ENCODE measurements at places on chromosomes 7 and 10.

DNA sequence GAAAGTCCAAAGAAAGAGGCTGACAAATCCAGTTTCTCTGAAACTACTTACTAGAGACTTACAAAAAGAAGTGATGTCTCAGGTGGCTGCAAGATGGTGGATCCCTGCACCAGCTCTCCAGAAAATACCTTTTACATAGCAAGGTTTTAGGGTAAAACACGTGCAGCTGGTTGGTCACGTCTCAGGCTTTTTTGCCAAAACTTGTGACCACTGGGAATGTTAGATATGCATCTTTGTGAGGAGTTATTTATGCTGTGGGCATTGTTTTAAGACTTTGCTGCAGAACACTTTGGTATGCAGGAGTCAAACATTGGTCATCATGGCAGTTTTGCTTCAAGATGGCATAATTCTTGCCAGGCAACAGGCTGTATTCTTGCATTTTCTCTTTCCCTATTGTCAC lies 1352.8 kb downstream of the REEP3 start:
- DNase-seq = no peak

DNA sequence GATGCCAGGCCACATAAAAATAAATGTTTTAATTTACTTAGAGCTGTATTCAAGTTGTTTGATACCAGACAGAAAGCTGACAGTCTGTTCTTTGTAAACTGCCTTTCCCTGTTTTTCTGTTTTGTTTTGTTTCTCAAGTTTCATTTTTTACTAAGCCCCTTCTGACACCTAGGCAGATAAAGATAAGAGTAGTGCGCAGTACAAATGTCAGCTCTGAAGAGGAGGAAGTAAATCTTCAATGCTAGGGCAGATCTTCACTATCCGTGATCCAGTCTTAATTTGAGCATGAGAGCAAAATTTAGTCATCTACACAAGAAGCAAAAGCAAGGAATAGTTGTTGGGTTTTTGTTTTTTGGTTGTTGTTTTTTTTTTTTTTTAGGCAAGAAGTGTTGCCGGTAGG lies 27.3 kb downstream of the MTURN start:
- no peak for DNase-seq

DNA sequence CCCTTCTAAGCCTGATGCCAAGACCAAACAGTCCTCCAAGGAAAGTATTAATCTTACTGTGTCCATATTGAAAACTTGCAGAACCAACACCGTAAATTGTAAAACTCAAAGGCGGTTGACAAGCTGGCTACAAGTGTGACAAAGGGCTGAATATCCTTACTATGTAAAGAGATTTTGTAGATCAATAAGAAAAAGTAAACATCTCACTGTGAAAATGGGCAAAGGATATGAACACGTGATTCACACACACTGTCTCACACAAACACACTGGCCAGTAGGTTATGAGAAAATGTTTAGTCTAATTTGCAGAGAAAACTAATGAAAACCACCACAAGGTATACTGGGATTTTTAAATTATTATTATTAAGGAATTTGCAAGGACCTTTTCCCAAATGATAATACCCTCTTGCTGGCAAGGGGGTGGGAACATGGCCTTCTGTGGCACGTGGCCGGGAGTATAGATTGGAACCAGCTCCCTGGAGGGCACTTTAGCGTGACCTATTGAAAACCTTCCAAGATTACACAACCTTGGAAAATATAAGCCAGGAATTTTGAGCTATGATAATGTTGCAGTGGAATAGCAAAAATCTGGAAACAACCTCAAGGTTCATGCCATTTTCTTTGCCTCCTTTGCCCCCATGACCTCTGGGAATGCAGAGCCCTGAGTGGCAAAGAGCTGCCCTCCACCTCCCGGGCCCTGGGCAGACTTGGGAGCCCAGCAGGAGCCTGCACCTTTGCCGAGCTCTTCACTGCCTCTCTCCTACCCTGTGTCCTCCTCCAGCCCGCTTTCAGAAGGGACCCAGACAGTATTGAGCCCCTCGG lies 26.2 kb upstream of the SLC29A3 start:
- DNase-seq = no peak

DNA sequence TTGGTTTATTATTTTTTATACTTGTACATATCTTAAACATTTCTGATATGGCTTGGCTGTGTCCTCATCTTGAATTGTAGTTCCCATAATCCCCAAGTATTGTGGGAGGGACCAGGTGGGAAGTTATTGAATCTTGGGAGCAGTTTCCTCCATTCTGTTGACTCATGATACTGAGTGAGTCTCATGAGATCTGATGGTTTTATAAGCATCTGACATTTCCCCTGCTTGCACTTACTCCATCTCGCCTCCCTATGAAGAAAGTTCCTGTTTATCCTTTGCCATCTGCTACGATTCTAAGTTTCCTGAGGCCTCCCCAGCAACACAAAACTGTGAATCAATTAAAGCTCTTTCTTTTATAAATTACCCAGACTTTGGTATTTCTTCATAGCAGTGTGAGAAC lies 207.7 kb downstream of the TPK1 start:
- no peak for DNase-seq

- DNase-seq = no peak
Observed at GRCh38 chr10:83764666-83765065, 374.6 kb upstream of the GHITM start.

- no peak for DNase-seq
Observed at GRCh38 chr7:90897961-90898469, 301.9 kb downstream of the CDK14 start.

GRCh38 chr7:1122832-1123501 lies 35.1 kb downstream of the GPER1 start:
- DNase-seq = no peak

DNA sequence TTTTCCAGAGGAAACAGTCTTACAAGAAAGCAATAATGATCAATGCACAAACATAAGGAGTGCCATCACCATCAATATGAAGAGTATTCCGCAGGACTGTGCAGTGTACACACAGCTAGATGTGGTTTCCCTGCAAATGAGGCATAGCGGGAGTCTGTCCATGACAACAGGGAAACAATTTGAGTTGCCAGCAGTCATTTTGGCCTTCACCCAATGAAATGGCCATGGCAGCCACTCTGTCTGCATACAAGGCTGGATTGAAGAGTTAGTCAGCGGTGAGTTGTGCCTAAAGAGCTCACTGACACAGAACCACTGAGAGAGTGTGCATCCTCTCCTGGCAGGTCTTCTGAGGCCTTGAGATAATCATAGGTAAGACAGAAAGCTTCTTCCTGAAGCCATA lies 303.3 kb downstream of the IPMK start:
- no peak for DNase-seq

- DNase-seq = no peak
Observed at GRCh38 chr7:155860461-155860839, 48.2 kb upstream of the SHH start.

DNA sequence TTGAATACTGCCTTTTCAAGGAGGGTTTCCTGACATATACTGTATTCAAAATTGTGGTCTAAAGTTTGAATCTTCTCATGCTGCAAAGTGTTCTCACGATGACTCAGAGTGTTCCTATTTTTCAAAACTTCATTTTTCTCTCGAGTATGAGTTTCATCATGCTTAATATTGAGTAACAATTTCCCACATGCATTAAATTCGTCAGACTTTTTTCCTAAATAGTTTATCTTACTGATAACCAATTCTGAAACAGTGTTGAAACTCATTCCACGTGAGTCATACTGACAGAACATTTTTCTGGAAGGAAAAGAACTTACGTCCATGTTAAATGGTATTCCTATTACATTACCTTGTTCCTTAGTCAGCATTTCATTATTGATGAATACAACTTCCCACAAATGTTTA lies 44.1 kb downstream of the ZNF33B start:
- no peak for DNase-seq

- DNase-seq = no peak
Observed at GRCh38 chr7:151426441-151426903, 13.5 kb downstream of the CRYGN start.

GRCh38 chr10:132326925-132327324 lies 5.1 kb upstream of the LRRC27 start:
- no peak for DNase-seq

GRCh38 chr7:121515630-121516401 lies 119.7 kb upstream of the FAM3C start:
- no peak for DNase-seq

DNA sequence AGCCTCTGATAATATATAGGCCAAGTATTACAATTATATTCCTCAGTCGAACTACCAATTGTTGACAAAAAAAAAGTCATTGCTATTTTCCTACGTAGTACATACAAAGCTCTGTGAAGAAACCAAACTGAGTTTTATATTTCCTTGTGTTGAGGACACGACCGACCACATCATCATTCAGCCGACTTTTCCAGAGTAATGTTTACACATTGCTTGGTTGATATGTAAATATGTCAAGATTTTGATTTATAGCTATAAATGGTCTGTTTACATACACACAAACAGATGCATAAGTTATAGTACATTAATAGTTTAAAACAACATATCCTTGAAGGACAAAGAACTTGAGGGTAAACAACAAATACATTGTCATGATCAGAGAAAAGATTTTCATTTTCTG lies 121.5 kb downstream of the CRPPA start:
- DNase-seq = no peak

DNA sequence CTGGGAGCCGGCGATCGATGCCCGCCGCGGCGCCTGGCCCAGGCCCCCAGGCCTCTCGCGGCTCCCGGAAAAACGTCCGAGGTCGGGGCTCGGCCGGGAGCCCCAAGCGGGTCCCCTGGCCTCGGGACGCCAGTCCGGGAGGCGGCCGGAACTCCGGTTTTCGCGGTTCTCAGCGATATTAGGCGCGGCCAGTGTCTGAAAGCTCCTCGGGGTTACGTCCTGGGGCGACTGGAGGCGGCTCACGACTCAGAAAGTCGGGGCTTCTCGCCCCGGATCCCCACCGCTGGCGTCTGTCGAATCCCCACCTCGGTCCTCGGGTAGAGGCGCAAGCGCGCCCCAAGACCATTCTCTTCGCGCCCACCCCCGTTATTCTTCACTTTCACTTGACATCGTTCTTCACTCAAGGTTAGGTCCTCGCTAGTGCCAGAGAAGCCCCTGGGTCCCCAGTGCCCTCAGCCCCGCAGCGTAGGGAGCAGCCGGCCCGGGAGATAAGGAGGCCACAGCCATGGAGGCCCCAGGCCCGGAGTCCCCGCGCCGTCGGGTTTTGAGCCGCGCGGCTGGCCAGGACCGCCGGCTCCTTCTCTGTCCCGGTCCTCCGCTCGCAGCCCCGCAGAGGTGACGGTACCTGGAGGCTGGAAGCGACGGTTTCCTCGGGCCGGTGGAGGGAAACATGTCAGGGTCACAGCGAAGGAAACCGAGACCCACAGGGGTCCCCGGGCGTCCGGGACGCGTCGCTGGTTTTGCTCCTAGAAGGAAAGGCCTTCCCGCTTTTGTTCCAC lies 35.2 kb upstream of the EBLN1 start:
- peak; percentile 44 for DNase-seq

GRCh38 chr10:49632406-49633317 lies 18.8 kb downstream of the CHAT start:
- DNase-seq = no peak

DNA sequence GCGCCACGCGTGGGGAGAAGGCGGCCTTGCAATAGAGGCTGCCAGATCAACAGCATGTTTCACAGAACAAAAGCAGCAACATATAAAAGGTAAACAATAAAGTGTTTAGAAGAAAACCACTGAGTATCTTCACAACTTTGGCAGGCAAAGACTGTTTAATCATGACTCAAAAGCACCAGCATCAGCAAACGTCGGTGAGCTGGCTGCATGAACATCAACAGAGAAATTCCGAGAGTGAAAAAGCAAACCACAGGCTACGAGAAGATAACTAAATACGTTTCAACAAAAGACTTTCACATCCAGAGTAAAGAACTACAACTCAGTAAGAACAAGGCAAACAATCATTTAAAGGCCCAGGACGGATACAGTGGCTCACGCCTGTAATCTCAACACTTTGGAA lies 172.0 kb downstream of the MAD1L1 start:
- no peak for DNase-seq

- no peak for DNase-seq
Observed at GRCh38 chr10:125543796-125544195, 139.2 kb downstream of the TEX36 start.

DNA sequence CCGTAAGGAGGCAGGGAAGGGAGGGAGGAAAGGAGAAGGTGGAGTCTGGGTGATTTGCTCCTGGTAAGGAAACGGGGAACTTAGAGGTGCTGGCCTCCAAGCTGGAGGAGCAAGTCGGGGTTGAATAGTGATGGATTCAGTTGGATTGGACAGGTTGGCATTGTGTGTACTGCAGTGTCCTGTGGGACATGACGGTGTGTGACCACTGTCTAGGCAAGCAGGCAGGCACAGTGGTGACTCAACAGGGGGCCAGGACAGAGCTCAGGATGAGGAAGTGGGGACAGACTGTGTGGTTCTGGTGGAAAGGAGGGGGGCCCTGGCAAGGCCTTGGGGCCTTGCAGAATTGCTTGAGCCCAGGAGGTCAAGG lies 48.8 kb downstream of the COL26A1 start:
- no peak for DNase-seq

- no peak for DNase-seq
Observed at GRCh38 chr10:71213761-71214440, 1.5 kb downstream of the UNC5B start.

DNA sequence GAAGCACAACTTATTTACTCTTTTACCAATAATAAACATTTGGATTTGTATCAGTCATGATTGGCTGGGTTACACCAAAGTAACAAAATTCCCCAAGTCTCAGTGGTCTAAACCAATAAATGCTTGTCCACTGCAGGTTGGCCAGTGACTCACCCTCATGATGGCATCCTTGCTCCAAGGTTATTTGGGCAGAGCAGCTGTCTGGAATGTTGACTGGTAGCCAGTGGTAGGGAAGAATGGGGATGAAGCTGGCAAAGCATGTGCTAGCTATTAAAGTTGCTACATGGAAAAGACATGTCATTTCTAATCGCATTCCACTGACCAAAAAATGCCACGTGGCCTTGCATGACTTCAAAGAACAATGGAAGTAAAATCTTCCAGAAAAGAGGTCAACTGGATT lies 1168.7 kb upstream of the CELF2 start:
- no peak for DNase-seq

DNA sequence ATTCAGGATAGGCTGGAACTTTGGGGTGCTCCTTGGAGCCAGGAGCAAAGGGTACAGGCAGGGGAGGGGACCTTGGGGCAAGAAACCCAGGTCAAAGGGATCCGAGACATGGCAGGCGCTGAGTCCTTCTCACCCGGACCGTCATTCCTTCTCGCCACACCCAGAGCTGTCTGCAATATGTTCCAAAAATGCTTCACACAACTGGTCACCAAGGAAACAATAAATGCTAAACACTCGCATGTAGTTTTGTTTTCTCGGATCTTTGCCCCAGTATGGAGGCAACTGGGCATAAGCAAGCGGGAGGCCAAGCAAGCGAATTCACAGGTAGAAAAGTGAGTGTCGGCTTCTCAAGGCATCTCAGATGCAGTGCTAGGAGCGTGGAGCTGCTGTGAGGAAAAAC lies 80.8 kb downstream of the PIP4K2A start:
- DNase-seq = no peak

DNA sequence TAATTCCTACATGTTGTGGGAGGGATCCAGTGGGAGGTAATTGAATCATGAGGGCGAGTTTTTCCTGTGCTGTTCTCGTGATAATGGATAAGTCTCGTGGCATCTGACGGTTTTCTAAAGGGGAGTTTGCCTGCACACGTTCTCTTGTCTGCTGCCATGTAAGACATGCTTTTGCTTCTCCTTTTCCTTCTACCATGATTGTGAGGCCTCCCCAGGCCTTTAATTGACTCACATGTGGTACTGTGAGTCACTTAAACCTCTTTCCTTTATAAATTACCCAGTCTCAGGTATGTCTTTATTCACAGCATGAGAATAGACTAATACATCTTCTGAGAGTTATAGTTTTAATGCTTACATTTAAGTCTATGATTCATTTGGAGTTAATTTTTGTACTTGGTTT lies 22.6 kb upstream of the CPN1 start:
- DNase-seq = no peak

- DNase-seq = no peak
Observed at GRCh38 chr7:135247746-135248471, 14.3 kb downstream of the STRA8 start.
